ENCODE measurements at places on chromosomes 11 and 22. TPM values are rescaled to one million over a fixed set of nuclear protein-coding genes. Genes with fewer than 3 reads are reported as not detected.

The PDGFD gene
- total RNA-seq, result 26.0 TPM

The YIF1A gene
- total RNA-seq, result 62.0 TPM

The LARGE2 gene
- 1.3 TPM for total RNA-seq

The TMPRSS4 gene
- 15.0 TPM for total RNA-seq

The MGAT3 gene
- 4.2 TPM for total RNA-seq

The OR56A1 gene
- 0.05 TPM for total RNA-seq

The RFPL2 gene
- total RNA-seq, result not detected

The TRIM22 gene
- total RNA-seq, result 49.1 TPM

The TMEM25 gene
- total RNA-seq, result 14.1 TPM

The BEST1 gene
- 2.0 TPM for total RNA-seq

The MFNG gene
- total RNA-seq, result 6.7 TPM

The DHCR7 gene
- 8.5 TPM for total RNA-seq

The TEX54 gene
- not detected for total RNA-seq
